NCI-H2029 (cell line): ENCODE measurements at places on chromosomes 13 and 19.

- DNase-seq = no peak
These were observed 49.6 kb downstream of the MLLT1 start for GRCh38 chr19:6229951-6230712.

GRCh38 chr13:36819739-36820090 is 693 bp downstream of the RFXAP start:
- no peak for DNase-seq

- DNase-seq = no peak
These were observed 831 bp downstream of the PGPEP1 start for GRCh38 chr19:18340990-18341868.

DNA sequence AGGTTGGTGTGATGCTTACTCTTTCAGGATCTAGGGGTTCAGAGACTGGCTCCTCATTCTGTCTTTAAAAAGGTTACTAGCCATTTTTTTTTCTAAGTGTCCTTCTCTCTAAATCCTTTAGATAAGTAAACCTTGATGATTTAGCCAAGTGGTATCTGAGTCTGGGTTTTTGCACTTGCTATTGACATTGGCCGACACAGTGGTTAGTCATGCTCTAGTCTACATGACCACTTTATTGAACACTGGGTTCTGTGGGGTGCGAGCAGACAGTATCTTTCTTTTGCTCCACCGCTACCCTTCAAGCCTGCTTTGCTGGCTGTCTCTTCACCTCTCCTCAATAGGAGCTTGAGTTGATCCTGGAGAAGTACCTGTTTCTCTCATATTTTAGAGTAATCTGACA is 6.2 kb upstream of the NUP58 start:
- DNase-seq = no peak

- no peak for DNase-seq
These were observed 309 bp downstream of the LMTK3 start for GRCh38 chr19:48511321-48511731.
